ENCODE measurements at places on chromosomes 2 and 18. TPM values are rescaled to one million over a fixed set of nuclear protein-coding genes. Genes with fewer than 3 reads are reported as not detected.

GRCh38 chr2:232655392-232655791, 22.0 kb downstream of the EFHD1 start:
- no peaks in the 10 kb centered on the region for H3K4me1 ChIP-seq
- 0 out of 2 replicates have a peak, but pooled peaks cover 3% of the 10 kb centered on the region for H3K27me3 ChIP-seq
- DNase-seq, result no peak

GRCh38 chr2:142040556-142040955, 90.3 kb downstream of the LRP1B start:
- H3K27ac ChIP-seq, result no peak overlapping the region
- H3K36me3 ChIP-seq, result no peaks in the 10 kb centered on the region
- no peak overlapping the region for H3K4me3 ChIP-seq
- H3K4me1 ChIP-seq, result peaks cover 11% of the 10 kb centered on the region

DNA sequence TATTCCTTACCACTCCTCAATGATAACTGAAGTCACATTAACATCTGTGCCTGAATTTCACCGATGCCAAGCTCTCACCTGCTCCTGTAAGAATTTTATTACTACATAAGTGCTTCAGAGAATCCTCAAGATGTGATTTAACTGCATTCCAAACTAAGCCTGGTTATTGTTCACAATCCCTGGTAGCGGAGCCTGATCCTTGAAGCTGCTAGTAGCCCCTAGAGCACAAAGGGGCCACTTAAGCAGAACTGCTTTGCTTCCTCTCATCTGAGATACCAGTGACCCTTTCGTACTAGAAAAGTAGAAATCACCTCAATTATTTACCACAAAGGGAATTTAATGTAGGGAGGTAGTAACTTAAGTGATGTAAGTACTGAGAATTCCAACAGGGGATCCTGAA, 529.6 kb downstream of the CPS1 start:
- H3K27ac ChIP-seq, result no peak overlapping the region
- H3K4me3 ChIP-seq, result no peak overlapping the region
- no peaks in the 10 kb centered on the region for H3K36me3 ChIP-seq
- no peak for DNase-seq

- peak; percentile 72 for DNase-seq
- H3K4me1 ChIP-seq, result peaks cover 33% of the 10 kb centered on the region
- no peaks in the 10 kb centered on the region for H3K27me3 ChIP-seq
- H3K4me3 ChIP-seq, result peak overlapping the region; percentile 38
These were observed 42.0 kb downstream of the CCDC148 start for GRCh38 chr2:158414538-158414937.

DNA sequence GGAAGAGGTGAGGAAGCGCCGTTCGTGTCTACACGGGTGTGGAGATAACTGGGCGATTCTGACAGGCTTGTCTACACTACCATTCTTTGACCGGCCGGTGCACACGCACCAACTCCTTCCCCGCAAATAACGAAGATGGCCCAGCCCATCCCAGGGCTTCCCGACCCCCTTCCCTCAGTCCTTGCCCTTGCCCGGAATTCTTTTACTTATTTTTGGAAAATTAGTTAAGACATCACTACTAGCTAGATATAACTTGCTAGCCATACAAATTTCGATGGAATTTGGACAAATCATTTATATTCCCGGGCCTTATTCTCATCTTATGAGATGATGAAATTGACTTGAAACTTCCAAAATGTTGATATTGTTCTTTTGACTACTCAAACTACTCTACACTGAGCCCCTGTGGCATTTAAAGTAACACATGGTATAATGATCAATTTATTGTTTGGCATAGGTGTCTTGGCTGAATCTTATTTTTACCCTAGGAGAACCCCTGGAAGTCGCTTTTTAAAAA, 1.3 kb downstream of the ERICH2 start:
- no peaks in the 10 kb centered on the region for H3K4me1 ChIP-seq
- peak overlapping the region; percentile 72 for H3K4me3 ChIP-seq
- no peak for DNase-seq
- no peak overlapping the region for H3K27ac ChIP-seq
- H3K27me3 ChIP-seq, result peaks cover 8% of the 10 kb centered on the region
- no peaks in the 10 kb centered on the region for H3K36me3 ChIP-seq

DNA sequence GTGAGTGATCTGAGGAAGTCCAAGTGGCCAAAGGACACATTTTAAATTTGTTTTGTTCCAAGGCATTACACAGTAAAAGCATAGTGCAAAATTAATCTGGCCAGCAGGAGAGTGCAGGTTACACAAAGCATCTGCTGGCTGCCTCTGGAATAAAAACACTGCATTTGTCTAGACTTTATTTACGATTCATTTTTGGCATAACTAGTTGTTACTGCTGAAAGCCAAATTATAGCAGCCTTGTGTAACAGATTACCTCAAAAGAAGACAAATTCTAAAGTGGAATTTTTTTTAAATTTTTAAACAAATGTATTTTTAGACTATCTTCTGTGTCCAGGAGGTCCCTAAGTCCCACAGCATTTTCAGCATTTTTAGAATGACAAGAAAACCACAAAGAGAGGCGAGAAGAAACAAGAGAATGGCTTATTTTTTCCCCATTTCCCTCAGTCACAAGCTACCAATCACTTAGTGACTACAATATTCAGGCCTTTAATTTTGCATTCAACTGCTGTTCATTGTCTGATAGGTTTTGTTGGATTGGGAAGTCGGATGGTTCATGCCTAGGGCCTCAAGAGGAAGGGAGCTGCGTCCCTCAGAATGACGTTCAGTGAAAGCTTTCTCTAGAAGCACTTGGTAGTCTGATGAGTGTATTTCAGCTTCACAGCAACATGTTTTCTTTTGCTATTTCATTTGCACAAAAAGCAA, 46.0 kb downstream of the TMEFF2 start:
- H3K4me1 ChIP-seq, result peaks cover 62% of the 10 kb centered on the region
- no peak overlapping the region for H3K4me3 ChIP-seq
- no peaks in the 10 kb centered on the region for H3K36me3 ChIP-seq
- peak overlapping the region; percentile 35 for H3K27ac ChIP-seq
- no peaks in the 10 kb centered on the region for H3K27me3 ChIP-seq

GRCh38 chr2:31327505-31327904, 87.0 kb downstream of the XDH start:
- H3K4me1 ChIP-seq, result peaks cover 12% of the 10 kb centered on the region
- no peaks in the 10 kb centered on the region for H3K36me3 ChIP-seq
- no peak overlapping the region for H3K27ac ChIP-seq
- H3K4me3 ChIP-seq, result no peak overlapping the region

GRCh38 chr18:12679183-12679786, 21.4 kb upstream of the SPIRE1 start:
- H3K4me3 ChIP-seq, result peak overlapping the region; percentile 50
- peak overlapping the region; percentile 58 for H3K27ac ChIP-seq
- peaks cover 10% of the 10 kb centered on the region for H3K4me1 ChIP-seq
- peak; percentile 65 for DNase-seq
- H3K27me3 ChIP-seq, result no peaks in the 10 kb centered on the region

The IL36B gene
- not detected for polyA plus RNA-seq

The B4GALT6 gene
- polyA plus RNA-seq, result 1.3 TPM

The CASP10 gene
- polyA plus RNA-seq, result 2.8 TPM

The CHRNG gene
- not detected for polyA plus RNA-seq

The LIPG gene
- polyA plus RNA-seq, result 0.11 TPM
